ENCODE measurements at places on chromosomes 16 and 17. TPM values are rescaled to one million over a fixed set of nuclear protein-coding genes. Genes with fewer than 3 reads are reported as not detected.

DNA sequence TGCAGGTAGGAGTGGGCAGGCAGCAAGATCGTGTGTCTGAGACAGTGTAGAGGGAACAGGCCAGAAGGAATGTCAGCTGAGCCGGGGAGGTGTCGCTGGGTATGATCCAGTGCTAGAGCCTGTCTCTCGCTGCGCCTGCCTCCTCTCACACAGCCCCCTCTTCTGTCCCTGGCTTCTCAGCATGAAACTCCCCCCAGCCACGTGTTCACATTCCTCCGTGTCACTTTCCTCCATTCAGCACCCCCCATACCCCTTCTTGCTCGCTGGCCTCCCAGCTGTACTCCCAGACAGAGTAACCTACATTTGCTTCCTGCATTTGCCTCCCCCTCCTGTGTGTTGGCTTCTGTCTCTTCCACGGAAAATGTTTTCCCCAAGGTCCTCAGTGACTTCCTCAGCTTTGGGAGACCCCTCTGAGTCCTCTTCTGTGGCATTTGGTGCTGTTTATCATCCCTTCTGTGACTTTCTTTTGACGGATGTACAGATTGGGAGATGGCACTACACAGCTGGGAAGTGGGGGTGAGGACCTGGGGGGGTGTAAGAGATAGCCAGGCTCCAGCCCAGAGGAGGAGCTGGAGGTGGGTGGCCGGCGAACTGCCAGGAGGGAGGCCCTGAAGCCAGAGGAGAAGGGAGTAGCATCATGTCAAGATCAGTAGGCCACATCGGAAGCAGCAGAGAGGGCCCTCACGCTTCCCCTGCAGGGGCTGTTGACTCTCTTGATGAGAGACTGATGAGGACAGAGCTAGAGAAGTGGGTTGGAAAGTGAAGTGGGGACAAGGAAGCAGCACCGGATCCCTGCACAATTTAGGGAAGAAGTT, 19.2 kb downstream of the SGF29 start:
- DNase-seq = no peak

- no peak for DNase-seq
These were observed 9.7 kb upstream of the ALOX15B start for GRCh38 chr17:8029121-8029520.

GRCh38 chr17:74217037-74217730, 3.8 kb downstream of the TTYH2 start:
- DNase-seq = no peak

GRCh38 chr17:57984936-57985674, 2.9 kb downstream of the VEZF1 start:
- no peak for DNase-seq

DNA sequence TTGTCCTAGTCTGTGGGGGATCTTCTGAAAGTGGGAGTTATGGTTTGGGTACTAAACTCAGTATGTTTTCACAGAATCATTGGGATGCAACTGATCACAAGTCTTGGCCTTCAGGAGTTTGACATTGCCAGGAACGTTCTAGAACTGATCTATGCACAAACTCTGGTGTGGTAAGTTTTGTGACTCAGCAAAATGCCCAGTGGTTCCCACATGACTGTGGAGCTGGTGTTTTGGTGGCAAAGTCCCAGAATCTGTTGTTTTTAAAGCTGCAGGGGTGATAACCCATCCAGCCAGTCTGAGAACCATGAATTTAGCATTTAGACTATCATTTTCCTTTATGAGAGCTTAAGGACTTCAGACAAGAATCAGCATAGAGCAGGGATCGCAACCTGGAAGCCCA, 40.6 kb downstream of the GDE1 start:
- no peak for DNase-seq

- peak; percentile 76 for DNase-seq
These were observed 984 bp downstream of the CENPV start for GRCh38 chr17:16352303-16352666.

DNA sequence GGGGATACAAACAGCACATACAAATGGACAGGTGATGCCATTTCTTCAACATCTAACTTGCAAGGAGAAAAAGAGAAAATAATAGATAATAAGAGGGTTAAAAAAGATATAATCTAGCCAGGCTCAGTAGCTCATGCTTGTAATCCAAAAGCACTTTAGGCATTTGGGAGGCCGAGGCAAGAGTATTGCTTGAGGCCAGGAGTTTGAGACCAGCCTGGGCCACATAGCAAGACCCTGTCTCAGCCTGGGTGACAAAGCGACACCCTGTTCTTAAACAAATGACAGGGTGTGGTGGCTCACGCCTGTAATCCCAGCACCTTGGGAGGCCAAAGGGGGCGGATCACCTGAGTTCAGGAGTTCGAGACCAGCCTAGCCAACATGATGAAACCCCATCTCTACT, 19.3 kb downstream of the C16orf87 start:
- DNase-seq = no peak

GRCh38 chr17:82113941-82114340, 15.9 kb upstream of the FASN start:
- no peak for DNase-seq

- no peak for DNase-seq
These were observed 504 bp upstream of the GOSR1 start for GRCh38 chr17:30476726-30477082.

GRCh38 chr16:57994361-57994760, 6.1 kb downstream of the ZNF319 start:
- DNase-seq = no peak

DNA sequence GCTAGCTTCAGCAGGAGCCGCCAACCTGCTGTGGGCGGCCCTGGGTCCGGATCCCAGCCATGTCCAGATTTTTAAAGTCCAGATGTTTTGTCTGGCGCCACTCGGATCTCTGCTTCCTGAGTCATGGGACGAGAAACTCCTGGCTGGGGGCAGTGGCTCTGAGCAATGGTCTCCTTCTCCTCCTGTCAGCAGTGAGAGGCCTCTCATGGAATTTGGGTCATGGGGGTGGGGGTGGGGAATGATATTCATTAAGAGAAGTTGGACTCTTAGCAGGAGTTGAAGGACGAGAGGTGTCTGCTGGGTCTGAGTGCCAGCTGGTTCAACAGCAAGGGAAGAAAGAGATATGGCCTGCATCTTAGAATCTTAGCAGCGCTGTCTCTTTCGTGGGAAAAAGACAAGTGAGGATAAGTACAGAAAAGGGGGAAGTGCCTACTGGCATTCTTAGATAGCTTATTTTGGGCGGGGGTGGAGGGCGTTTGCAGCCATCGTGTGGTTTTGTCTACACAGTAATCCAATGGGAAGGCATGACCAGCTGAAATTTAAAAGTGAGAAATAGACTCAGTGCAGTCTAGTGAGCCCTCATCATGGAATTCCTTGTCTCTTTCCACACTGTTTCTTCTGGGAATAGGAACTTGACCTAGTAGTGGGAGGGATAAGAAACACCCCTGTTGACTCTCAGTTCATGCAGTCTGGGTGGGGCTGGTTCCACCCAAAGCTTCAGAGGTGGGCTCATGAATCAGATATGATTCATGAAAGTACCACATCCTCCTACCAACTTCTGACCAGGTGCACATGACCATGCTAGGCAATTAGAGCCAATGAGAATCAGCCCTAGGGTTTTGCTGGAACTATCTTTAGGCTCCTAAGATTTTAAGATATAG, 80.5 kb downstream of the MYH13 start:
- no peak for DNase-seq

DNA sequence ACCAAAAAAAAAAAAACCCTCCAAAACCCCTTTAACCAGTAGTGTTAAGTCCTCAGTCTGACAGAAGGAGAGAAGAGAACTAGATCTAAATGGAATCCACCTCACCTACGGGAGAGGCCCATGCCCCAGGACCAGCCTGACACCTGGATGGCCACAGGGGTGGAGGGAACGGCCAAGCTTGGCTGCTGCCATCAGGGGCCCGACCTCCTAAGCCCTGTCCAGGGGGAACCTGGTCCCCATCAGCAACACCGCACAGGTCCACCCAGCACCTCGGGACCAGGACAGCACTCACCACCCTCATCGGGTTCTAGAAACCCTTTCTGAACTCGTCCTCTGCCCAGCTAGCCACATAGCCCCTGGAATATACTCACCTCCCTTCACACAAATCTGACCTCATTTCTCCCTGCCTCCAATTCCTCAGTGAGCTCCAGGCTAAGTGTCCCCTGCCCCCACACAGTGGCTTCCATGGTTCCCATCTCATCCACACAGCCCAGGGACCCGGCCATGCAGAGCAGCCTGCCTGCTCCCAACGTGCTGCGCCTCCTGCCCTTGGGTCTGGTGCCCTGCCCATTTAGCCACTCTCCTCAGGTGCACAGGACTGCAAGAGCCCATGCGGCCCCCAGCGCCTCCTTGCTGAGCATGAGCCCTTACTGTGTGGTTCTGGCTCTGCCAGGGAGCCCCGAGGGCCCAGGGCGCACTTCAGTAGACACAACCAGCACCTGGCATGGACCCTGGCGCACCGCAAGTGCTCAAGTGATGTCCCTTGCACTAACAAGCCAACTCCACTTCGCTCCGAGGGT, 18.3 kb upstream of the CYTH1 start:
- DNase-seq = no peak

Gene NBR1
- total RNA-seq = 53.5 TPM

Gene FADS6
- total RNA-seq = not detected

Gene KRT222
- total RNA-seq = not detected

Gene ARL4D
- total RNA-seq = 3.3 TPM

Gene SARM1
- total RNA-seq = 36.4 TPM

Gene FLCN
- 34.1 TPM for total RNA-seq

Gene CLEC18C
- not detected for total RNA-seq

Gene CACNG3
- not detected for total RNA-seq

Gene MMP2
- total RNA-seq = not detected
